ENCODE measurements at places on chromosomes 11 and 22.
A peak's percentile ranks its signal among the peaks of the same experiment; 100 is the strongest.

- DNase-seq = peak; percentile 54
Observed at GRCh38 chr11:111718436-111718835, 47.8 kb downstream of the PPP2R1B start.

GRCh38 chr22:49668402-49668801, 159.3 kb downstream of the BRD1 start:
- no peak for DNase-seq

- DNase-seq = peak; percentile 65
Observed at GRCh38 chr11:59216641-59217564, 4.2 kb upstream of the MPEG1 start.

DNA sequence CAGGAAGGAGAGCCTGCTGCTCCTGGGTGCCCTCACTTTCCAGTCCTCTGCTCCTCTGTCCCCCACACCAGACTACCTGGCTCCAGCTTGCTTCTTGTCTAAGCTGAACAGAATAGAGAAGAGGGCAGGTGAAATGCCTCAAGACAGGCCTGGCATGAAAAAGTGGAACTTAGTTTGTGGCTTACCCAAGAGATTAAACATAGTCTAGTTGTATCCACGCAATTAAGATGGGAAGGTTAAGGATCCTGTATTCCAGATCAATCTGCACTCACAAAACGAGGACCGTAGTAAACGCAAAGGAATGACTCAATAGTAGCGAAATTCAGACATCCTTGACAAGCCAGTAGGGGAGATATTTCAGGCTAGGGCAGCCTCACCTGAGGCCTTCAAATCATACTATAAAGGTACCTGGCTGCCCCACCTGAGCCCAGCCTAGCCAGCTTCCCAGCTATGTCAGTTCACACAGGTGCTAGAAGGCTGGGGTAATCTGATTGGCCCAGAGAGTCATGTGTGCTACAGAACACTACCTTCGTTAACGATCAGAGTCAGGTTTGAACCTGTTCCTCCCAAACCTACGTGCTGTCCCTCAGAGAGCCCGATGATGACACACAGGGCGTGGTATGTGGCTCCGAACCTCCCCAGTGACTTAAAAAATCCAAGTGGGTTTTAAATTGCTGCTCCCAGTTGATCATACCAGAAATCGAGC, 46.5 kb downstream of the AHNAK start:
- DNase-seq = no peak

GRCh38 chr22:32339190-32340012, 18.3 kb upstream of the RFPL3 start:
- DNase-seq = no peak

DNA sequence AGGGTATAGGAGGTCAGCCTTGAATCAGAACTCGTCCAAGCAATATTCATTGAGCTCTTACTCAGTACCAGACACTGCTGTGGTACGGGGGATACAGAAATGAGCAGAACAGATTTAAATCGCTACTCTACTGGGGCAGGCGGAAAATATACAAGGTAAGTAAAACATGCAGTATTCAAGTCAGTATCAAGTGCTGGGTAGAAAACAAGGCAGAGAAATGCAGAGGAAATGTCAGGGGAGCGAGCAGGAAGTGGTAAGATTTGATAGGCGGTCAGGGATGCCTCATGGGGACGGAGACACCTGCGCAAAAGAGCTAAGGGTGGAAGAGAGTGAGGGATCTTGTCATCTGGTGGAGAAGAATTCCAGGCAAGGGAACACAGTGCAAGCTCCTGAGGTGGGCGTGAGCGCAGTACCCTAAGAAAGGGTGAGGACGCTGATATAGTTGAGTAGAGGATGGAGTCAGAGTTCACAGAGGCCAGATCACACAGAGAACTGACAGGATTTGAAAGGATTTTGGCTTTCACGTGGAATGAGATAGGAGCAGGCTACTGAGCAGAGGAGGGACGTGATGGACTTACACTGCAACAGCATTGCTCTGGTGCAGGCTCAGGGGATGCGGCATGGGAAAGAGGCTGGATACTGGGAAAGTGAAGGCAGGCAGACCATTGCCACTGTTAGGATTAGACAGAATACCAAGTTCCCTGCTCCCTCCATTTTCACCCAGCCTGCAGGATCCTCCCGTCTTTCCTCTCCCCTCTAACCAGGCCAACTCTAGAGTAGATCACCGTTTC, 35.8 kb downstream of the SC5D start:
- DNase-seq = no peak

- DNase-seq = no peak
Observed at GRCh38 chr11:132459736-132460135, 1072.6 kb downstream of the OPCML start.

Data from fibroblast of skin of right biceps (primary cell).